ENCODE measurements at places on chromosomes 2 and 18. TPM values are rescaled to one million over a fixed set of nuclear protein-coding genes. Genes with fewer than 3 reads are reported as not detected.

DNA sequence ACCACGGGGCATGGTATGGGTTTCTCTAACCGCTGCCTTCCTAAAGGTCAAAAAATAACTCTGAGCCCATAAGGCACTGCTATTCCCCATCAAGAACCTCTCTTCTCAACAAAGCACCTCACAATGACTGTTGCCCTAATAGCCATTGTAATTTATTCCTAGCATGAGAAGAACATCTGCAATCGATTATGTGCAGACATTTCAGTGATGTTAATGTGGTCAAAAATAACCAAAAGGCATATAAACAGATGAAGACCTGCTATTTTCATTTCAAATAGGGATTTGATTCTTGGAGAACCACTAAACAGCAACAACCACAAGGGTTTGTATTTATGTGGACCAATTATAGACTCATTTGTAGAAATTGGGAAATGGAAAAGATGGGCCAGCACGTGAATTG, 356.6 kb downstream of the FBXO15 start:
- no peak for DNase-seq

GRCh38 chr18:76602191-76602590, 107.1 kb upstream of the ZNF516 start:
- DNase-seq, result no peak

DNA sequence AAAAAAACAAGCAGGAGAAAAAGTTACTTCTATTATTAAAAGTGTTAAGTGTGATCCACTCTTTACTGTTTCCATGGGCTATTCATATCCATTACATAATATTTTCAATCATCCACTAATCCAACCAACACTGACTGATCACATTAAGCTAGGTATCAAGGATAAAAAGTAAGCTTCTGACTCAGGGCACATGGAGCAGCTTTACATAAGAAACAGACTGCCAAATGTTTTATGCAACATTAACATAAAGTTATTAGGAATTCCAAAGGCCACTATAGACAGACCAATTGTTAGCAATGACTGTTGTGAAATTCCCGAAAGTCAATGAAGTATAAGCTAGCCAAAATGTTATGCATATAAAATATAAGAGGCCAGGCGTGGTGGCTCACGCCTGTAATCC, 277.6 kb downstream of the ZEB2 start:
- no peak for DNase-seq

GRCh38 chr2:59312029-59312428, 1070.9 kb upstream of the FANCL start:
- no peak for DNase-seq

- no peak for DNase-seq
Observed at GRCh38 chr2:159736048-159736447, 23.7 kb downstream of the MARCHF7 start.

GRCh38 chr18:55387139-55387984, 200.6 kb downstream of the TCF4 start:
- DNase-seq, result peak; percentile 81

- no peak for DNase-seq
Observed at GRCh38 chr18:34028324-34028723, 196.4 kb downstream of the NOL4 start.

DNA sequence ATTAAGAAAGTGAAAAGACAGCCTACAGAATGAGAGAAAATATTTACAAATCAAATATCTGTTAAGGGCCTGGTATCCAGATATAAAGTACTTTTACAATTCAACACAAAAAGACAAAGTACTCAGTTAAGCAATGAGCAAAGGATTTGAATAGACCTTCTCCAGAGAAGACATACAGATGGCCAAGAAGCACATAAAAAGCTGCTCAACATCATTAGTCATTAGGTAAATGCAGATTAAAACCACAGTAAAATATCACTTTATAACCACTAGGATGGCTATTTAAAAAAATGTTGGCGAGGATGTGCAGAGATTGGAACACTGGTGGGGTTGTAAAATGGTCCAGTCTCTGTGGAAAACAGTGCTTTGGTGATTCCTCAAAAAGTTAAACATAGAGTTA, 38.9 kb downstream of the RAB31 start:
- DNase-seq, result no peak

- no peak for DNase-seq
Observed at GRCh38 chr2:18701546-18701945, 112.2 kb upstream of the NT5C1B start.

DNA sequence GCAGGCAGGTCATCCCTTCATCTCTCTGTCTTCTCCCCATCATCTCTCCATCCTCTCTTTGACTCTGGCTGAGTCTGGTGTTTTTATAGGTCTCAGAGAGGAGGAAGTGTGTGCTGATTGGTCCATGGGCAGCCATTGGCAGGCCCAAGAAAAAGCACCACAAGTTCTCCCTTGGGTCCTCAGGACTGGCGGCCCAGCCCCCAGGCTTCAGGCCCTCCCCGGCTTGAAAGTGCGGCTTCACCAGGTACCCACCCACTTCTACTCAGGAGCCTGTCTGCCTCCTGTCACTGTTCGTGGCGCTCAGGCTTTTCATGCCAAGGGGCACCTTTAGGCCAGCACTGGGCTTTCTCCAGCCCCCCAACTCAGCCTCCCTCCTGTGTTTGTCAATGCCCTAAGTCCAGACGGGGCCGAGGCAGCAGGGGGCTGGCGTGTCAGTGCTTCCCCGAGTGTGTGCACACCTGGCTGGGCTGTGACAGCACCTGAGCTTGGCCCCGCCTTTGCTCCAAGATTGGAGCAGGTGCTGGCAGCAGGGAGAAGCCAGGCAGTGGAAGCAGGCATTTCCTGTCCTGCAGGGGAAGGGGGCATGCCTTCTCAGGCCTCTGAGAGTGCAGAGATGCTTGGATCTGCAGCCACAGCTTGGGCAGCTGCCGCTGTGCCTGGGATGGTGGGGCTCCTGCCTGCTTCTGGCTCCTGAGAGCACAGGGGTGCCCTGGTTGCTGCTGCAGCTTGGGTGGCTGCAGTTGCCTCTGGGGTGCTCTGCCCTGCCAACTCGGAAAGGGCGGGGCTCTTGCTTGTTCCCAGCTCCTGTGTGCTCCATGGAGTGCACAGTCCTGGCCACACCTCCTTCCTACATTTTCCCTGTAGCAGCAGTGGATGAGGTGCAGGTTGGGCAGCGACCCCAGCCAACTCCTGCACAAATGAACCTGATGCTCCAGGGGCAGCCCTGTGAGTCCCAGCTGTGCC, 34.1 kb downstream of the FBXO48 start:
- DNase-seq, result no peak

GRCh38 chr2:182291296-182291695, 135.5 kb downstream of the PDE1A start:
- no peak for DNase-seq

DNA sequence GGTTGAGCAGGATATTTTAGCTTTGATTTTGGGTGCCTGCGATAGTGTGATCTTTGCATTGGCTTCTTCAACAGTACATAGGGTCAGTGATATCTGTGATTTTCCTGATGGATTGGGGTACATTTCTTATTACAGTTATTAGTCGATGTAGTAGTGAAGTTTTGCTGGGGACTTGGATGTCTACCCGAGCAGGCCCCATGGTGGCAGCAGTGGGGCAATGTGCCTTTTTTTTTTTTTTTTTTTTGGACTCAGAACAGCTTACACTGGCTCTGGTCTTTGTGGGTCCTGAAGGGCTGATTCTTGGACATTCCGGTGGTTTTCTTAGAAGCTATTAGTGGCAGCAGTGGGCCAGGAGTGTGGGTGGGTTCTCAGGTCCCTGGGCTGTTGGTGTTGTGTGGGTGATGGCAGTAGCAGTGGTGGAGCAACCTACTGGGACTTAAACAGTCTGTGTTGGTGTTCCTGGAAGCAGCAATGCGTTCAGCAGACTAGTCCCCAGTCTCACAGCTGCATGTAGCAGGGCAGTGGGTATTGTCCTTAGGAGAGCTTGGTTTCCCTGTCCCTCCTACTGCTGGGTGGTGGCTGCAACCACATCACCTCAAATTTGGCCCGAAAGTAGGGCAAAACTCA, 53.7 kb upstream of the SLC4A10 start:
- no peak for DNase-seq

DNA sequence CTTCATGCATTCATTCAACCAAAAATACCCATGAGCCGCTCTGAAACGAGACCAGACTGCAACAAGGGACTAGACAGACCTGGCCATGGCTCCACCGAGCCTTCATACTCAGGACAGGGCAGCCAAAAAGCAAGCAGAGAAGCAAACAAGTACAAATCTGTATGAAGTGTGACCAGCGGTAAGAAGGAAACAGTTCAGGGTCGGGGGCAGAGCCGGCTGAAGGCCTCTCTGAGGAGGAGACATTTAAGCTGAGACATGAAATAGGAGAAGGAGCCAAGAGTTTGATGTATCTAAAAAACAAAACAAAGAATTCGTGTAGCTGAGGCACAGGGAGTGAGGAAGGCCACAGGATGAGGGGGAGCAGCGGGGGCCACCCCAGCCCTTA, 21.3 kb upstream of the SLC66A3 start:
- DNase-seq, result no peak

DNA sequence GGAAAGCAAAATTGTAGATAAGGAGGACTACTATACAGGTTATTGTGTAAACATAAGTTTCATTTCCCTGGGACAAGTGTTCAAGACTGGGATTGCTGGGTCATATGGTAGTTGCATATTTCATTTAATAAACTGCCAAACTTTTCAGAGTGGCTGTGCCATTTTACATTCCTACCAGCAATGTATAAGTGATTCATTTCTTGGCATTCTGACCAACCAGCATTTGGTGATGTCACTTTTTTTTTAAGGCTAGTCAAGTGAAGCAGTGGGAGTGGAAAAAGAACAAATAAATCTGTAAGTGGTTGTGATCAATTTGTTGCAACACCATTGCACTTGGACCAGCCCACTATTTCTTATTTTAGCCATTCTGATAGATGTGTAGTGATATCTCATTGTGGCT, 5.2 kb upstream of the CHCHD5 start:
- DNase-seq, result no peak

GRCh38 chr2:26196683-26197418, 24.0 kb downstream of the GAREM2 start:
- no peak for DNase-seq

DNA sequence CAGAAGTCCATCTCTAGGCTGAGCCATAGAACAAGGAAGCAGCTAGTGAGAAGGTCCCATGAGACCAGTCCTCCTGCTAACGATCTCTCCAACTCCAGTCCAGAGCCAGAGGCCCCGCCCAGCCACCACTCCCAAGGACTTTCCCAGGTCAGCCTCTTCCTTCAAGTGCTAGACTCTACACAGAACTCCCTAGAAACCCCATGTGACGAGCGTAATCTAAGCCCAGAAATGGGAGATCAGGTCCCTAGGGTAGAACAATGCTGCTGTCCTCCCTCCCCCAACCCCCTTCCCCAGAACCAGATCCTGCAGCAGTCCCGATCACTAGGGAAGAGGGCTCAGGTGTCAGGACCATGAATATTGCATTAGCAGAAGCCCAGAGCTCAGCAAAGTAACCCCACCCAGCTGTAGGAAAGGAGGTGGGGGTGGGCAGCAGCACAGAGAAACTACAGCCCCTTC, 6.9 kb downstream of the DCTN1 start:
- no peak for DNase-seq

- DNase-seq, result no peak
Observed at GRCh38 chr18:69817335-69817940, 130.2 kb downstream of the CD226 start.

DNA sequence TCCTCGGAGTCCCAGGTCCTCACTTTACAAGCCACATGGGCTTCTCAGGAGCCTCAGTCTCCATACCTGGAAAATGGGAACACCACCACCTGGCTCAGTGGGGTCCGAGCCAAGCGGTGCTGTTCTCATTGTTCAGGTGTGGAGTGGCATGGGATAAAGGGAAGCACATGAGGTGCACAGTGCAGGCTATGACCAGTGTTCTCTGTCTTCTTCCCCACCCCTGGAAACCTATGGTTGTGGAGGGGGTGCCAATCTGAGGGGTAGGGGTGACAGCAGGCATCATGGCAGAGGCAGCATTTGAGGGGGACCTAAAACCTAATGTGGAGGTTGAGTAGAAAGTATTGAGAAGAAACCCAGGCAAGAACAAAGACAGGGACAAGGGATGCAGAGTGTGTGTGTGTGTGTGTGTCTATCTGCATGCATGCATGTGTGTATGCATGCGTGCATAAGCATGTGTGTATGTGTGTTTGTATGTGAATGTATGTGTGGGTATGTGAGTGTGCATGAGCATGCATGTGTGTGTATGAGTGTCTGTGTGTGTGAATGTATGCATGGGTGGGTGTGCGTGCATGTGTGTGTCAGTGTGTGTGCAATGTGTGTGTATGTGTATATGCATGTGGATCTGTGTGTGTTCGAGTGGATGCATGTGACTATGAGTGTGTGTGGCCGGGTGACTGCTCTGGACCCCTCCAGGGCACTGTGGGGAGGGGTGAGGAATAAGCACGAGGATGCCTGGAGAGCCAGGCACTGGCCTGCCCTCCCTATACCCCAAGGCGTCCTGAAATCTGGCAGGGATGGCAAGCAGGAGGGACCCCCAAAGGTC, 4.0 kb downstream of the KIF1A start:
- DNase-seq, result no peak

GRCh38 chr2:227480528-227480927, 8.6 kb downstream of the AGFG1 start:
- no peak for DNase-seq

Gene ITPRIPL1
- total RNA-seq, result 2.0 TPM

Gene ADAM23
- total RNA-seq, result 5.8 TPM

Gene EMILIN1
- 7.3 TPM for total RNA-seq

Gene ATP9B
- 18.6 TPM for total RNA-seq

Gene CAB39
- total RNA-seq, result 56.4 TPM

Gene SERPINB4
- total RNA-seq, result not detected

Gene CDH19
- total RNA-seq, result not detected

Gene ZNF521
- total RNA-seq, result 118 TPM

Gene OTOF
- not detected for total RNA-seq

Gene CFAP65
- total RNA-seq, result not detected

Gene TMEM247
- total RNA-seq, result not detected

Gene CREG2
- total RNA-seq, result 31.7 TPM
